Stimulated activated naive CD8-positive, alpha-beta T cell treated with anti-CD3 and anti-CD28 coated beads, Interleukin-15, Interleukin-2, amounts not matched to agents 100 U/mL and 50 U/mL, for 24 hours (primary cell): ENCODE measurements at places on chromosomes 2 and 18.
A peak's percentile ranks its signal among the peaks of the same experiment; 100 is the strongest.

DNA sequence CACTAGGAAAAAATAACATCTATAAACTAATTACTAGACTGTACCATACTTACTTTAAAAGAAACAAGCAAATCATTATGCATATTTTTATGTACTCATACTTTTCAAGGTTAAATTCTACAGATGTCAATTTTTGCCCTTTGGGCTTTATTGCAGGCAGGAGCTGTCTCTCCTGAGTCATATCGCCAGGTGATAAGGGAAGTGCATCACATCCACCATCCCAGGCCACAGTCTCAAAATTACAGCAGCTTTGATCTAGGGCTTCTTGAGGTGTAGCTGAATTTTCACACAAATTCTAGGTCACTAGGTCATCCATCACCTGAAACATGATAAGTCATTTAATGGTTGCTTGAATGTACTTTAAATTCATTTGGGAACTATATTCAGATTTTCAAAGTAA lies 38.4 kb upstream of the FRZB start:
- DNase-seq, result no peak

GRCh38 chr18:3062798-3063680 lies 50.1 kb upstream of the LPIN2 start:
- peak; percentile 78 for DNase-seq

DNA sequence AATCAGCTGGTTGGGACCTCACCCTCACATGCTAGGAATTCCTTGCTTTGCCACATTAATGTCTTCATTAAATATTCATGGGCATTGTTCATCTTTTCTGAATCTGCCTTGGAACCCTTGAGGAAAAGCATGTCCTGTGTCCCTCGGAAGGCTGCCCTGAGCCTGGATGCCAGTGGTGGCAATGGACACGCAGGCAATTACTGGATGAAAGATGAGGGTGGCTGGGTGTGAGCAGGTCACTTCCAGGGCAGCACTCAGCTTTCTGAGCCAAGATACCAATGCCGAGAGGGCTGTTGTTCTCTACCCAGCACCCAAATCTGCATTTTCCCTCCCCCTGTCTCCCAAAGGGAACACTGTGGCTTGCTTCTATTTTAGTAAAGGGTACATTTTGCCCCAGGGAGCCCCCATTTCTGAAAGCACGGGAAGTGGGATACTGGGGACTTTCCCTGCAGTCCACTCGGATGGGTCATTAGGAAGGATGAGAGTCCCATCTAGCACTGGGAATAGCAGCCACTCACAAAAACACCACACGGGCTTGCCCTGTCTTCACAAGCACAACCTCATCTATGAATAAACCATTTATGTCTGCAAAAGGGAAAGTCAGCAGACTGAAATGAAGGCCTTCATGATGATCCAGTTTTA lies 234.8 kb downstream of the SOX11 start:
- no peak for DNase-seq

DNA sequence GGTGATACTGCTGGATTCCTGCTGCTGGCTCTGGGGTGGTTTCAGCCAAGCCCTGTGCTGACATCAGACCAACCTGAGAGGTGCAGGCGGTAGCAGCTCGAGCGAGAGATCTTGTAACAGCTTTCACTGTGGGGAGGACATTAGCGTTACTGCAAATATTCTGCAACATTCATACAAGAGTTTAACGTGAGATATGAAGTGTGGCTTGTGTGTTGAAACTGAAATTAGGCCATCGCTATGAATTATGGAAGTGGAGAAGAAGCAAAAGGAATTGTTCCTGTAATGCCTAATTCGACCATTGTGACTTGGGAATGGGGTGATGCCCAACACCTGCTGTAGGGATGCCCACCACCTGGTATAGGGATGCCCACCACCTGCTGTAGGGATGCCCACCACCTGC lies 6.5 kb upstream of the MLPH start:
- DNase-seq, result no peak

DNA sequence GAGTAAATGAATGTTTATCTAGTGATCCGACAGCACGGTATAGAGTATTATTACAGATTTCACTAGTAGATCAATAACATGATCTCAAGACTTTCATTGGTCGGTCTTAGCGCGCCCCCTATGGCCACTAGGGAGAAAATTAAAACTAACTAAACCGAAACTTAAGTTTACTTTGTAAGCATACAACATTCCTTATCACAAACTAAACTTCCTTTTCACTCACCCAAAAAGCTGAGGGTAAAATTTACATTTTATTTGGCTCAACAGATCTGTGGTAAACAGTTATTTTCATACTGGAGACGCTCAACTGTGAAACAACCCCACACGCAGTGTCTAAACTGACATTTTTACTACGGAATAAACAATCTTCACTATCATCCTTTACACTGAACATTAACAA lies 215.6 kb upstream of the MAP2 start:
- peak; percentile 11 for DNase-seq

- no peak for DNase-seq
Observed at GRCh38 chr2:239540174-239540573, 139.4 kb upstream of the HDAC4 start.

DNA sequence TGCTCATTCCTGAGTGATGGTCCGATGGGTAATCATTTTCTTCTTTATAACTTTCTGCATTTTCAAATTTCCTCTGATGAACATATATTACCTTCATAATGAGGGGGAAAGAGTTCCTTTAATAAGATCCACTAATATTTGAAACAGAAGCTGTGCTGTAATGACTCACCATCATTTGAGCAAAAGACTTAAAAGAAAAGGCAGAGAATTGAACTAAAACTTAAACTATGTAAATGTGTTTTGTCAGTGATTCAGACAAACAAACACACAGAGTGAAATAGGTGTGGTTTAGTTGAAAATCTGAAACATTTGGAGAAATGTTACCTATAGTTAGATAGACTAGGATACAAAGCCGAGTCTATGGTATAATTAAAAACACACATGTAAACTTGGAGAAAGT lies 209.6 kb downstream of the STK39 start:
- DNase-seq, result no peak

DNA sequence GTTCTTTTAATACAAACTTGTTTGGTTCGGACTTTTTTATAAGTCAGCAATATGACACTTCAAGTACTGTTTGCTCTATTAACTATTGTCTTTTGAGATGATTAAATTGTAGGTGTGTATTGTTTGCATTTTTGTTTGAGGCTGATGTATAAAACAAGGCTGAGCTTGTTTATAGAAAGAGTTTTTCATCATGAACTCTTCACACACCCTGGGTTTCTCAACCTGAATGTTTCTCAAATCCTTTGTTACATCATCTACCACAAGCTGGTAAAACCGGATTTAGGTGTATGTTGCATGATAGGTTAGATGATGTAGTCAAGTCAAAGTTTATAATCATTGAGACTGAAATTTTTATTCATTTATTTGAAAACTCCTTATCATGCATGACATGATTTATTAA lies 335.2 kb upstream of the LRATD1 start:
- no peak for DNase-seq

DNA sequence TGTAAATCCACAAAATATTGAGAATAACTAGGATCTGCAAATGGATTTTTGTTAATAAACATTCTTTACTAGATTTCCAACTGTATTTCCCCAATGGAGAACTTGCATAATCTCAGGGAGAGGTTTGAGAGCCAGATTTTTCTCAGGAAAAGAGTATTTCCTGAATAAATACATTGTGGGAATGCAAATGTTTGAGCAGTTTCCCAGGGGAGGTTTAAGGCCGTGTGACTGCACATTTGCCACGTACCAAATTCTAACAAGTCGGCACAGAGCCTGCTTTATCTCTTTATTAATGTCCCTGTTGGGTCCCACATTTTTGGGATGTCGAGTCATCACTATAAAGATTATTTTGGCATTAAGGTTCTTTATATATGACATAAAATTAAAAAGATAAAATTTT lies 27.0 kb downstream of the TFPI start:
- no peak for DNase-seq

- DNase-seq, result no peak
Observed at GRCh38 chr18:58805467-58806187, 59.0 kb upstream of the ZNF532 start.

- DNase-seq, result no peak
Observed at GRCh38 chr2:143204062-143204461, 74.8 kb downstream of the ARHGAP15 start.

DNA sequence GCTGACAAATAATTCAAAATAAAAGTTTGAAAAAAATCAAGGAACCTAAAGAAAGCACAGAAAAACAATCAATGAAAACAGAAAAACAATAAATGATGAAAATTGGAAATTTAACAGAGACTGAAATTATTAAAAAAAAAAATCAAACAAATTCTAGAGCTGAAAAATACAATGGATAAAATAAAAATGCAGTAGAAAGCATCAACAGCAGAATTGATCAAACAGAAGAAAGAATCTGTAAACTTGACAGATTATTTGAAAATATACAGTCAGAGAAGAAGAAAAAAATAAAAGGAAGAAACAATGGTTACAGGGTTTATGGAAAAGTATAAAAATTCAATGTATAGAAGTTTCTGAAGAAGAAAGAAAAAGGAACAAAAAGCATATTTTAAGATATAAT lies 16.2 kb downstream of the SERPINB4 start:
- DNase-seq, result no peak

DNA sequence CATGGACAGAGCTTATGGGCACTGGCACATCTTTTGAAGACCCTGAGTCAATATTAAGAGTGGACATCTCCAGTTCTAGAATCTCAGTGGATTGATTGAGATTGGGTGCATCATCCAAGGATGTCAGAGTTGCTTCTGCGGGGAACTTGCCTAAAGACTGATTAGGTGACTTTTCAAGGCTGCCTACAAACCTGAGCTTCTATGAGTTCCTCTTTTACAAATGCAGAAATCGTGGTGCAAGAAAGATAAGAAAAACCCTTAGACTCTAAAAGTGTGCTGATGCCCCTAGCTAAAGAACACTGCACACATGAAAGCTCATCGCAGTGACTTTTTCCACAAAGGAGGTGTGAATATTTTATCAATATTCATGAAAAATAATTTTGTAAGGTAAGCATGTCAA lies 86.8 kb upstream of the NEDD4L start:
- DNase-seq, result no peak

- DNase-seq, result no peak
Observed at GRCh38 chr2:202808754-202809153, 62.8 kb downstream of the ICA1L start.

GRCh38 chr2:174788291-174788929 lies 24.1 kb upstream of the CHRNA1 start:
- DNase-seq, result no peak

GRCh38 chr2:48601349-48601748 lies 16.3 kb upstream of the GTF2A1L start:
- peak; percentile 10 for DNase-seq

DNA sequence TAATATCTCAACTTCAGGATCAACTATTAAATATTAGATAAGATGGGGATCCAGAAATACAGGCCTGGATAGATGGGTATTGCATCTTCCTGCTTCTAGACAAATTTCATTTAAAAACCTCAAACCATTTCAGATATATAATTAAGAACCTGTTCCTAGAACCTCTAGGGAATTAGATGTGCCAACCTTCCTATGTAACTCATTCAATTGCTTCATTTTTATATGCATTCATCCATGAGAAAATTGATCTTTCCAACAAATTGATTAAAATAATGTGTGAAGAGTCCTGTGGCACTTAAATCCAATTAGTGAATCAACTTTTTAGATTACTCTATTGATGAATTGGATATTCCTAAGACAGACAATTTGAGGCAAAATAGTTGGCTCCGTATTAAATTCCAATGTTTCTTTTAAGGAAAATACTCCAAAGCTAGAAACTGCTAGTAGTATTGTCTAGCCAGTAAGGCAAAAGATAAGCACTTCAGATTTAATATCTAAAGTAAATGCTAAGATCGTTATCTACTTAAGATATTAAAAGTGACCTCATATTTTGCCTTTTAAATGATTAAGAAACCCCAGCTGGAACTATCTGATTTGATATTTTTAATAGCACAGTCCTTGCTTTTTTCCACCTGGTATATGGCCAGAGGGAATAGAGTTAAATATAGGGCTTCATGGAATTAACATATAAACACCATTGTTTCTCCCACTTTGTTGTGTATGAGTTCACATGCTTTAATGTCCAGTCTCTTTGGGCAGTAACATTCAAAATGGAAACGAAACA lies 35.8 kb downstream of the DARS1 start:
- DNase-seq, result no peak

- DNase-seq, result no peak
Observed at GRCh38 chr18:57621246-57621604, 411 bp downstream of the NARS1 start.

GRCh38 chr2:8061219-8061618 lies 620.6 kb upstream of the ID2 start:
- DNase-seq, result no peak

DNA sequence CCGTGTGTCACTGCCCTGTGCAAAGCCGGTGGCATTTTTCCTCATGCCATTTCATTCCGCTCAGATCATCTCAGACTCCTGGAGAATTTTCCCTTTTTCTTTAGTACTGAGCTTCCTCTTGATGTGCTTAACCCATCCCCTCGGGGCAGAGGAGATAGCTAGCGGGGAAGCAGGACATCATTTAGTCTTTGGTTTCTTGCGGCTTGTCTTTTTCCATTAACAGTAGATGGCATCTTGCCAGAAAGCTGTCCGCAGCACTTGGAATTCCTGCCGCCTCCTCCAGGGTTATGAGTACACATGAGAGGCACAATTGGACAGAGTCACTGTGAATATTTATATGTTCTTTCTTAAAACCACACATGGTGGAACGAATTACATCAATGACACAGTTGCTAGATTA lies 226.6 kb downstream of the ALPK2 start:
- DNase-seq, result no peak

DNA sequence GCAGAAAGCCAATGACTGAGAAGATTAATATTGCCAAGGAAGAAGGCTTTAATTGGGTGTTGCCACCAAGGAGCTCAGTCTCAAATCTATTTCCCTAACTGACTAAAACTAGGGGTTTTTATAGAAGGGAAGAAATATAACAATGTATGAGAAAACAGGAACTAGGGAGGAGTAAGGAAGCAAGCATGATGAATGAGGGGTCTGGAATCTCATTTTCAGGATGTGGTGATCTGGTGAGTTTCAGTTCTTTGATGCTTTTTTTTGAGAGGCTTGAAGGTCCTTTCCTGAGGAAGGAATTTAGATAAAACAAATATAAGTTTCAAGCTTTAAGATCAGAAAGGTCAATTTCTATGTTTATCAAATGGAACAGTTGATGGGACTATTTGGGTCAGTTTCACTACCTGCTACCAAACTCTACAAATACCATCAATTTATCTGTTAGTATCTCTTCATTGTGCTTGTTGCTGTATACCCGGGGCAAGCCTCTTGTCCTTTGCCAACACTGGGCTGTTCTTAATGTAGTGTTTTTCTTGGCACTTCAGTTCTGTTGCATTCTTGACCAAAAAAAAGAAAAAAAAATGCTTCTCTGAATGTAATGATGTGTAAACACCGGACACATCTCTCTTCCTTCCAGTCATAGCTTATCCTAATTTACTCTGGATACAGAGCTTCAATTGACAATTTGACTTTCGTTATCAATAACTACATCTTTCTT lies 357.0 kb downstream of the GALNT13 start:
- DNase-seq, result no peak

DNA sequence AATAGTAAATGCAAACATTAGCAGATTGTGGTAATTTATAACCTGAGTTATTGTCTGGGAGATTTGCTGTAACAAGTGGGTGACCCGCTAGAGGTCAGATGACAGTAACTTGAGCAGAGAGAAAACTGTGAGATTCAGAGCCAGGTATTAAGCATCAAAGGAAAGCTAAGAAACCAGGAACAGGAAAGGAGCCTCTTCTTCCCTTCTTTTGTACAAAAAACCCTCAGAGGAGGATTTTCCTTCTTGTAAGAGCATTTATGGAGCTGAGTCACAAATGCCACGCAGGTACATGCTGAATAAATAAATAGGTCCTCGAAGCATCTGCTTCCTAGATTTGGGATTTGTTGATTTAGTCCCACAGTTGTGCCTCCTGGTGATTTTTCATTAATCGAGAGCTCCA lies 146.5 kb downstream of the SH3BP4 start:
- no peak for DNase-seq
